Progenitor cell of endocrine pancreas (in vitro differentiated cells): ENCODE measurements at places on chromosomes 3 and 15. TPM values are rescaled to one million over a fixed set of nuclear protein-coding genes. Genes with fewer than 3 reads are reported as not detected.

IMPG2 gene
- total RNA-seq, result 0.82 and 0.98 TPM in 2 replicates

SNURF gene
- total RNA-seq, result 16.9 and 19.8 TPM in 2 replicates

TP63 gene
- 0.72 and 1.6 TPM in 2 replicates for total RNA-seq

KCNMB3 gene
- 3.4 and 4.4 TPM in 2 replicates for total RNA-seq

CRYBG3 gene
- 5.7 and 6.0 TPM in 2 replicates for total RNA-seq

TRPM1 gene
- total RNA-seq, result not detected in 2 replicates

BCL2A1 gene
- not detected in 2 replicates for total RNA-seq

XYLB gene
- 4.0 and 7.0 TPM in 2 replicates for total RNA-seq

ZKSCAN7 gene
- total RNA-seq, result 22.4 and 25.0 TPM in 2 replicates

DNA sequence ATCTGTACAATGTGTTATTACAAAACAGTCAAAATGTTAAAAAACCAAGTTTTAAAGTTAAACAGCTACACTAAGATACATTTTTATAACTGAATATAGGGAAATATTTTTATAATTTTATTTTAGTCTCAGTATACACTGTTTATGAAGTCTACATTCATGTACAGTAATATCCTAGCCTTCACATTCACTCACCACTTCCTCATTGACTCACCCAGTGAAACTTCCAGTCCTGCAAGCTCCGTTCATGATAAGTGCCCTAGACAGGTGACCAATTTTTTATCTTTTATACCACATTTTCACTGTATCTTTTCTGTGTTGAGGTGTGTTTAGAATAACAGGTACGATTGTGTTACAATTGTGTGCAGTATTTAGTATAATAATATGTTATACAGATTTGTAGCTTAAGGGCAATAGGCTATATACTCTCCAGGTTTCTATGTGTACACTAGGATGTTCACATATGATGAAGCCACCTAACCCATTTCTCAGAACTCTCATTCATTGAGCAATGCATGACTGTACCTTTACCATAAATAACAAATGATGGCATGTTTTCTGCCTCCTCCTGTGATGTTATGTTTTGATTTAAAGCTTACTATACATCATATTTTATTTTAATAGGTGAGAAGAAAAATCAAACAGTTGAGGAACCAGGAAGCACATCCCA is 388.4 kb upstream of the NDN start:
- H3K4me3 ChIP-seq, result no peak overlapping the region
- H3K27ac ChIP-seq, result no peak overlapping the region

GRCh38 chr15:45603881-45604280 is 16.7 kb downstream of the BLOC1S6 start:
- H3K4me3 ChIP-seq, result no peak overlapping the region
- H3K27me3 ChIP-seq, result no peaks in the 10 kb centered on the region
- no peak overlapping the region for H3K27ac ChIP-seq
- peaks cover 13% of the 10 kb centered on the region for H3K36me3 ChIP-seq
- DNase-seq, result no peak
- H3K4me1 ChIP-seq, result peaks cover 1% of the 10 kb centered on the region

DNA sequence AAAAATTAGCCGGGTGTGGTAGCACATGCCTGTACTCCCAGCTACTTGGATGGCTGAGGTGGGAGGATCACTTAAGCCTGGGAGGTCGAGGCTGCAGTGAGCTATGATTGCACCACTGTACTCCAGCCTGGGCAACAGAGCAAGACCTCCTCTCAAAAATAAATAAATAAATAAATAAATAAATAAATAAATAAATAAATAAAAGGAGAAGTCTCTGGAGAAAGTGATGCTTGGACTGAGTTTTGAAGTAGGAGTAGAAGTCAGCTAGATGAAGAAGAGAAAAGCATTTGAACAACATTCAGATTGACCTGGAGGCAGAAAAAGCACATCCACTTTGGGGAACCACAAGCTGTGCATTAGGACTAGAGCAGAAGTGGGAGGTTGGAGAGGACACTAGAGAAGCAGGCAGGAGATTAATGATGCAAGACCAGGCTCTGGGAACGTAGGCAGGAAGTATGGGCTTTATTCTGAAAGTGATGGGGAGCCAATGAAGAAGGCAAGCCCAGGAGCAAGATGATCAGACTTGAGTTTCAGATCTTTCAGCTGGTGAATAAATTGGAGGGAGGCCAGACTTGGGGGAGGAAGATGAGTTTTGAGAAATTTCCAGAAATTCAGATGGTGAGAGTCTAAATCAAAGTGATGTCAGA is 48.7 kb downstream of the KLHL6 start:
- H3K36me3 ChIP-seq, result no peaks in the 10 kb centered on the region
- H3K4me1 ChIP-seq, result peaks cover 11% of the 10 kb centered on the region
- H3K27ac ChIP-seq, result no peak overlapping the region
- H3K27me3 ChIP-seq, result no peaks in the 10 kb centered on the region

DNA sequence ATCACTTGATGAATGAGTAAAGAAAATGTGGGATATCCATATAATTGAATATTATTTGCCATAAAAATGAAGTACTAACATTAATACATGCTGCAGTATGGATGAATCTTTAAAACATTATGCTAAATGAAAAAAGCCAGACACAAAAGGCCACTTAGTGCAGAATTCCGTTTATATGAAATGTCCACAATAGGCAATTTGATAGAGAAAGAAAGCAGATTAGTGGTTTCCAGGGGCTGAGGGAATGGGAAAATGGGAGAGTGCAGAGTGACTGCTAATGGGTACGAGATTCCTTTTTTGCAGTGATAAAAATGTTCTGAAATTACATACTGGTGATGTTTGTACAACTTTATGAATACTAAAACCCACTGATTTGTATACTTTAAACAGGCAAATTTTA is 126.7 kb downstream of the FRMD5 start:
- no peaks in the 10 kb centered on the region for H3K27me3 ChIP-seq
- no peak overlapping the region for H3K4me3 ChIP-seq
- no peak overlapping the region for H3K27ac ChIP-seq
- no peak for DNase-seq
- no peaks in the 10 kb centered on the region for H3K4me1 ChIP-seq

- no peaks in the 10 kb centered on the region for H3K36me3 ChIP-seq
- DNase-seq, result no peak
- H3K4me3 ChIP-seq, result no peak overlapping the region
- no peak overlapping the region for H3K27ac ChIP-seq
Observed at GRCh38 chr3:33791477-33792166, 6.8 kb upstream of the PDCD6IP start.

- no peak for DNase-seq
- H3K4me3 ChIP-seq, result no peak overlapping the region
- no peaks in the 10 kb centered on the region for H3K27me3 ChIP-seq
Observed at GRCh38 chr3:177554895-177555759, 357.8 kb upstream of the TBL1XR1 start.

GRCh38 chr15:100559330-100559729 is 30.6 kb upstream of the CERS3 start:
- H3K27ac ChIP-seq, result peak overlapping the region; percentile 89
- H3K27me3 ChIP-seq, result no peaks in the 10 kb centered on the region
- H3K4me3 ChIP-seq, result no peak overlapping the region
- H3K4me1 ChIP-seq, result no peaks in the 10 kb centered on the region
- H3K36me3 ChIP-seq, result peaks cover 12% of the 10 kb centered on the region
- DNase-seq, result no peak

GRCh38 chr15:91530956-91531582 is 322.4 kb upstream of the SLCO3A1 start:
- DNase-seq, result no peak
- no peaks in the 10 kb centered on the region for H3K36me3 ChIP-seq
- peaks cover 9% of the 10 kb centered on the region for H3K4me1 ChIP-seq
- no peaks in the 10 kb centered on the region for H3K27me3 ChIP-seq

DNA sequence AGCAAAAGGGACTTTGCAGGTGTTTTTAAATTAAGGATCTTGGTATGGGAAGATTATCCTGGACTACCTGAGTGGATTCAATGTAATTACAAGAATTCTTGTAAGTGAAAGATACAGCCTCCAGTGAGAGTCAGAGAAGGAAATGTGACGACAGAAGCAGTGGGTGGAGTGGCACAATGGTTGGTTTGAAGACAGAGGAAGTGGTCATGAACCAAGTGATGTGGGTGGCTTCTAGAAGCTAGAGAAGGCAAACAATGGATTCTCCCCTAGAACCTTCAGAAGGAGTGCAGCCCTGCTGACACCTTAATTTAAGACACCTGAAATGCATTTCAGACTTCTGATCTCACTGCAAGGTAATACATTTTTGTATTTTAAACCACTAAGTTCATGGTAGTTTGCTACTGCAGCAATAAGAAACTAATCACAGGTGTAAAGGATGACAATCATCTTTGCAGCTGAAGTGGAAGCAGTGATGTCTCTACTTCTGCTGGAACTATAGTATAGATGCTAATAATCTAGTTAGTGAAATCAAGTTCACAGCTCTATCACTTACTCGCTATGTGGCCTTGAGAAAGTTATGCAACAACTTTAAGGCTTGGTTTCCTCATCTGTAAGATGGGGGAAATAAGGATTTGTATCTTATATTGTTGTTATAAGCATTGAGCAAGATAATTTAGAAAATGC is 403.4 kb upstream of the SUCLG2 start:
- DNase-seq, result no peak
- H3K27ac ChIP-seq, result no peak overlapping the region
- peaks cover 12% of the 10 kb centered on the region for H3K4me1 ChIP-seq

DNA sequence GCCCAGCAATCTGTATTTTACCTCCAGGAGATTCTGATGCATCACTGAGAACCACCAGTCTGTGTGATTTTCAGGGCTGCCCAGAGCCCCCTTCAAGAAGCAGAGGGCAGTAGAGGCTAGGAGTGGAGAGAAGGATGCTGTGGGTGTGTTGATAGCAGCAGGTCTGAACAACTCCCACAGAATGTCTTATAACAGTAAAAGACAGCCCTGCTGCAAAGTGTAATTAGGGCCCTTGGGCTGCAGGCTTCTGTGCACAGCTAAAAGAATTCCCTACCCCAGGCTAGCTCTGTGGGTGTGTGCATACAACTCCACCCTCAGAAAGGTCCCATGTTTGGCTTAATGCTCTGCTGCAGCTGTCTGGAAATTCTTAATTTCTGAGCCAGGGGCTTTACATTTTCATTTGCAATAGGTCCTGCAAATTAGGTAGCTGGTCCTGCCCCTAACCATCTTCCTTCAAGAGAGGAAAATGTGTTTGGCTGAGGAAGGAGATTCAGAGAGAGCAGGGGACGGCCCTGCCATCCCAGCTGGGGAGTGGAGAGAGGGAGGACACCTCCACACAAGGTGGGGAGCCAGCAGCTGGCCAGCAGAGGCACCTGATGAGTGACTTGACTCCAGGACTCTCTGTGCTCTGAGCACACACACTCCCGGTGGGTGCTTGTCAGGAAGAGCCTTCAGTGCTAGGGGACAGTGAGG is 43.2 kb upstream of the RAB6B start:
- no peak for DNase-seq
- H3K27me3 ChIP-seq, result no peaks in the 10 kb centered on the region
- H3K4me3 ChIP-seq, result no peak overlapping the region

GRCh38 chr15:67833710-67834511 is 5.9 kb downstream of the RNU6-1 start:
- H3K27me3 ChIP-seq, result peaks cover 93% of the 10 kb centered on the region
- H3K36me3 ChIP-seq, result no peaks in the 10 kb centered on the region
- no peak for DNase-seq
- peaks cover 19% of the 10 kb centered on the region for H3K4me1 ChIP-seq
- H3K27ac ChIP-seq, result no peak overlapping the region

- peak overlapping the region; percentile 29 for H3K27ac ChIP-seq
- no peak for DNase-seq
- H3K36me3 ChIP-seq, result peaks cover 6% of the 10 kb centered on the region
Observed at GRCh38 chr15:41922353-41922752, 28.5 kb upstream of the SPTBN5 start.

GRCh38 chr3:66532160-66532587 is 31.4 kb upstream of the LRIG1 start:
- DNase-seq, result no peak
- peaks cover 8% of the 10 kb centered on the region for H3K27me3 ChIP-seq
- peaks cover 19% of the 10 kb centered on the region for H3K4me1 ChIP-seq
- no peak overlapping the region for H3K27ac ChIP-seq
- no peaks in the 10 kb centered on the region for H3K36me3 ChIP-seq
- no peak overlapping the region for H3K4me3 ChIP-seq

- H3K27ac ChIP-seq, result no peak overlapping the region
- no peak for DNase-seq
- H3K4me3 ChIP-seq, result no peak overlapping the region
- H3K4me1 ChIP-seq, result peaks cover 7% of the 10 kb centered on the region
Observed at GRCh38 chr15:90810354-90810753, 58.0 kb upstream of the FURIN start.

GRCh38 chr3:4407941-4408340 is 59.1 kb downstream of the SUMF1 start:
- peaks cover 19% of the 10 kb centered on the region for H3K4me1 ChIP-seq
- DNase-seq, result no peak
- H3K36me3 ChIP-seq, result peaks cover 2% of the 10 kb centered on the region

DNA sequence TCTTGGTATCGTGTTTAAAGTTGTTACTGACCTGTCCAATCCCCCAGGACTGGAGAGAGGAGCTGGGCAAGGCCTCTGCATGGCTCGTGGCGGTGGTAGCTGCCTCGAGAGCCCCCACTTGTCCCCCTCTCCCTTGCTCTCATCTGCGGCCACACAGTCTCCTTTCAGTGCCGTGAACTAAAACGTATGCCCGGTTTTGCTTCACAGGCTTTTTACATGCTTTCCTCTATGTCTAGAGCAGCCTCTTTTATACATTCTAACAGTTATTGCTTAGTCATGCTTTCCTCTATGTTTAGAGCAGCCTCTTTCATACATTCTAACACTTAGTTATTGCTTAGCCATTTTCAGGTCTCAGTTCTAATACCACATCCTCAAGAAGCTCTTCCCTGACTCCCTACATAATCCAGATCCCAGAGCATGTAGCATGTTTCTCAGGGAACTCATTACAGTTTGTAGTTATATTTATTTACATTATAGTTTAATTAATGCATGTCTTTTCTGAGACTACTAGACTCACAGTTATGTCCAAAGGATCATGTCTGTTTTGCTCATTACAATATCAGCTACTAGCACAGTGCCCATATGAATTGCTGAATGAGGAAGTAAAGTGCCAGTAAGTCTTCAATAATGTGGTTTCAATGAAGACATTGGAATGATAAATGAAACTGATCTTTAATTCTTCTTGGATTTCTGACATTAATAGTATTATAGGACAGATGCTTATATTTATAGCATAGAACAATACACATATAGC is 66.5 kb upstream of the TBL1XR1 start:
- H3K4me3 ChIP-seq, result no peak overlapping the region
- no peaks in the 10 kb centered on the region for H3K36me3 ChIP-seq
- H3K27ac ChIP-seq, result peak overlapping the region; percentile 76
- DNase-seq, result no peak
